ENCODE measurements at places on chromosomes 3 and 15. TPM values are rescaled to one million over a fixed set of nuclear protein-coding genes. Genes with fewer than 3 reads are reported as not detected.

Gene NDN
- 3.0 TPM for total RNA-seq

Gene PARP9
- total RNA-seq, result 17.8 TPM

Gene HRG
- not detected for total RNA-seq

Gene ZPLD1
- total RNA-seq, result not detected

Gene PLD1
- 1.2 TPM for total RNA-seq

Gene CEMIP
- total RNA-seq, result not detected

All from activated CD8-positive, alpha-beta T cell treated with anti-CD3 and anti-CD28 coated beads for 36 hours (primary cell).